AML-193 (cell line): ENCODE measurements at places on chromosomes 13 and 19.

DNA sequence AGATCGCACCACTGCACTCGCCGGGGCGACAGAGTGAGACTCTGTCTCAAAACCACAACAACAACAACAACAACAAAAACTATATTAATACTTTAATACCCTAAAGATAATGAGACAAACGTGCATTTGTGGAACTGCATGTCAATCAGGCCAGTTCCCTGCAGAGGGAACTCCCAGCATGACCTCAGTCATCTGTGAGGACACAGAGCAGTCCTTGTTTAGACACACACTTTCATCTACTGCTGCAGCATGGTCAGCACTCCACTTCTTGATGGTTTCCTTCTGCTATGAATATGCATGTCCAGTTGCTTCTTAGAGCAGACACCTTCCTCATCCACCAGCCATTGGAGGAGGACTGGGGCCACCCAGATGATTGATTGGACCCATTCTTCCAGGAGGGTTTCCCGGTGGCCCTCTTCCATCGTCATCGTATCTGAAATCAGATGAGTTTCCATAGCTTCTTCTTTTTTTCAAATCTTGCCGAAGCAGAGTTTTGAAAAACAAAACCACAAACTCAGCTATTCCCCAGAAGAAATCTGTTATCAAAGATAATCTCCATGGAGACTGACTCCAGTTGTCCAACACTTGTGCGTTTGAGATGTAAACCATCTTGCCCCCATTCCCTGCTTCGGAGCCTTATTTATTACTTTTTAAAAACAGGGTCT is 26.5 kb downstream of the ZNF607 start:
- no peak for DNase-seq

DNA sequence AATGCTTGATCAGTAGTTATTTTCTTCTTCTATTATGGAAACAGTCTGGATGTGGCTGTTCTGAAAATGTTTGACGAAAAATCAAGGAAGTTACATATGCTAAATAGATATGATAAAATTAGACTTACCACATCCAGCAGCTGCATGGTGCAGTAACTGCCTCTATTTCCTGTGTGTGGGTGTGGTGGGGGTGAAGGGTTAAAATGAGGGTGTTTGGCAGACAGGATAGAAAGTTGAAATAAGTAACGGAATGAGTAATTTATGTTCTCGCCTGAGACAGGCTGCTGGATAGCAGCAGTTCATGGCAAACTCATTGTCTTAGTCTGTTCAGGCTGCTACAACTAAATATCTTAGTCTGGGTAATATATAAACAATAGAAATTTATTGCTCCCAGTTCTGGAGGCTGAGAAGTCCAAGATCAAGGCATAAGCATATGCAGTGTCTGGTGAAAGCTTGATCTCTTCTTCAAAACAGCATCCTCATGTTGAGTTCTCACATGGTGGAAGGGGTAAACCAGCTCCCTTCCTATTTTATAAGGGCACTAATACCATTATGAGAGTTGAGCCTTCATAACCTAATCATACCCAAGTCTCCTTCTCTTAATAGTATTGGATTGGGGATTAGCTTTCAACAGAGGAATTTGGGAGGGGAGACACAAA is 1248.9 kb downstream of the SLITRK5 start:
- peak; percentile 87 for DNase-seq

- no peak for DNase-seq
Observed at GRCh38 chr13:77781808-77782207, 84.3 kb downstream of the SLAIN1 start.

- no peak for DNase-seq
Observed at GRCh38 chr19:10740798-10741197, 22.9 kb downstream of the DNM2 start.

DNA sequence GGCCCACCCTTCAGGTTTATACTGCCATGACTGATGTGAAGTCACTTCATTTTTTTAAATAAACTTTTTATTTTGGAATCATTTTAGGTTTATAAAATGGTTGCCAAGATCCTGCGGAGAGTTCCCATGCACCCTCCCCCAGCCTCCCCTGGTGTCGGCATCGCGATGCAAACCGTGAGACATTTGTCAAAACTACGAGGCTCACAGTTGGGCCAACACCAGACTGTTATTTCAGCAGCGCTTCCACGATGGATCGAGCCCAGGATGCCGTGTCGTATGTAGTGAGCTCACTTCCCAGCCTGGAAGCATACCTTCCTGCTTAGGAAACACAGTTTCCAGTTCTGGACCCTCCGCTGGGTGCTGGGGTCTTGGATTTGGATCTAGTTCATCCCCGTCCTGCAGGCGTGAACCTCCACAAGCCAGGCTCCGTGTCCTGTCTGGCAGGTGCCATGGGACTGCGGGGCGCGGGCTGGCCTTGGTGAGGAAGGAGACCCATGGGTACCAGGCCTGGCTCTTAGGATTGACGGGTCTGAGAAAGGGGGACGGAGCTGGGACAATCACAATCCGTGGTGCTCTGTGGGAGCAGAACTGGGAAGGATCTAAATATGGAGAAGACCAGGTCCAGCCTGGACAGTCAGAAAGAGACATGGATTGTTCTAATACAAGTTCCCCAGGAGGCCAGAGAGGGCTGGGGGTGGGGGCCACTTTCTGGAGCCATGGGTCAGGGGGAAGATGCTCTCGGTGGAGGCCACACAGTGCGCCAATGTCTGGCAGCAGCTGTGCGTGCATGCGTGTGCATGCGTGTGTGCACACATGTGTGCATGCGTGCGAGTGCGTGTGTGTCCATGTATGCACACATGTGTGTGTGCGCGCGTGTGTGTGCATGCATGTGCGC is 2.4 kb upstream of the SBK2 start:
- DNase-seq = no peak

DNA sequence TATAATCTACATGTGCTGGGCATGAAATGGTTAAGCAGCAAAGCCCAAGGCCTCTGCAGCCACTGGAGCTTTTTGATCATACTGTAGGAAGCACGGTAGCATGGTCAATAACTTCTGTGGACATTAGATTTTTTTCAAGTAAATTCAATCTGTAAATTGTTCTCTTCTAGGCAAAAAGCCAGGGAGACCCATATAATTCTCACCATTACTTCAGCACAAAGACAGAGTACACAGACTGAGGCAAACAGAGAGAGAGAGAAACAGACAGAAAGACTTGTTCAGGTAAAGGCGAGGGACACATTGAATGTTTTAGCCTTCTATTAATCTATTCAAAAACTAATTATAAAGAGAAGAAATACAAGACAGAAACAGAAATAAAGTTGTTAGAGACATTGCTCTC is 349.4 kb downstream of the RFC3 start:
- DNase-seq = no peak

GRCh38 chr19:14614099-14614412 is 31.2 kb downstream of the CLEC17A start:
- DNase-seq = peak; percentile 75

DNA sequence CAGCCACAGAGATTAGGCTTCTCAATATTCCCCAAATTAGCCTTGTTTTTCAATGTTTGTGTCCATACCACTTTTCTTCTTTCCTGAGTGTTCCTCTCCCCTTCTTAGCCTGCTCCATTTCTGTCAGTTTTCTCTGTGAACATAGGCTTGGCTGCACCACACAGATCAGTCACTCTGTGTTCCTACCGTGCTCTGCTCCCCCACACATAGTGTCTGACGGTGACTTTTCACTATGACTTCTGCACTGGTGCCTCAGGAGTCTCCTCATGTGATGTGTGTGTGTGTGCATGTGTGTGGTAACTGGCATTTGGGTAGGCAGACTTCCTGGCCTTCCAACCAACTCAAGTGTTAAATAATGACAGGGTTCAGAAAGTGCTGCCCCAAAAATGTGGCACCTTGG is 47.9 kb upstream of the MYCBP2 start:
- no peak for DNase-seq

DNA sequence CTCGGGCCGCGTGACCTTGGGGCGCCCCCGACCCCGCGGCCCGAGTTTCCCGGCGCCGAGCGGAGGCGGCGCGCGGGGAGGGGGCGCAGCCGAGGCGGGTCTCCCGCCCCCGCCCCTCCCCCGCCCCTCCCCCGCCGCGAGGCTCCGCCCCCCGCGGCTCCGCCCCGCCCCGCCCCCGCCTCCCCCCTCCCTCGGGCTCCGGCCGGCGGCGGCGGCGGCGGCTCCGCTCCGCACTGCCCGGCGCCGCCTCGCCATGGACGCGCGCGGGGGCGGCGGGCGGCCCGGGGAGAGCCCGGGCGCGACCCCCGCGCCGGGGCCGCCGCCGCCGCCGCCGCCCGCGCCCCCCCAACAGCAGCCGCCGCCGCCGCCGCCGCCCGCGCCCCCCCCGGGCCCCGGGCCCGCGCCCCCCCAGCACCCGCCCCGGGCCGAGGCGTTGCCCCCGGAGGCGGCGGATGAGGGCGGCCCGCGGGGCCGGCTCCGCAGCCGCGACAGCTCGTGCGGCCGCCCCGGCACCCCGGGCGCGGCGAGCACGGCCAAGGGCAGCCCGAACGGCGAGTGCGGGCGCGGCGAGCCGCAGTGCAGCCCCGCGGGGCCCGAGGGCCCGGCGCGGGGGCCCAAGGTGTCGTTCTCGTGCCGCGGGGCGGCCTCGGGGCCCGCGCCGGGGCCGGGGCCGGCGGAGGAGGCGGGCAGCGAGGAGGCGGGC is at the start of gene HCN2:
Gene HCN2, plus strand, starts transcription at position 189 of the 703 bp plus-strand sequence. Its CDS starts 65 bp downstream, at position 254.
- DNase-seq = no peak

DNA sequence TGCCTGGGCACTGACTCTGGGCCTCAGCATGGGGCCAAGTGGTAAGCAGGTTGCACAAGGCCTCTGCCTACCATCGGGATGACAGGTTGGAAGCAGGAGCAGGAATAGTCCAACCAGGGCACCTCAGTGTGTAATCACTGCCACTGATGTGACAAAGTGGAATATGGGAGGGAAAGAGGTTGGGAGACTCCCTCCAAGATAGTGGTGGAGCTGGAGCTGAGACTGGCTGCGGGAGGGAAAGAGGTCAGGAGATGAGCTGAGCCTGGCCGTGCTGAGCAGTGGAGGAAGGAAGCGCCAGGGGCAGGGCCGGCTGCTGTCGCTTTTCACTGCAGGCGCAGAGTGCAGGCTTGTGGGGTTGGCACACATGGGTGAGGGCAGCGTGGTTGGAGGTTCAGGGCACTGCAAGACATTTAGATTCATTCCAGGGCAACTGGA is 6.8 kb downstream of the UPF3A start:
- no peak for DNase-seq
